HCT116 (cell line): ENCODE measurements at places on chromosomes 7 and 10. TPM values are rescaled to one million over a fixed set of nuclear protein-coding genes. Genes with fewer than 3 reads are reported as not detected.

Gene FAM25C
- total RNA-seq: not detected

GRCh38 chr7:123660514-123661354 is 5.1 kb downstream of the LMOD2 start:
- H3K27ac ChIP-seq: no peak overlapping the region
- no peaks in the 10 kb centered on the region for H3K4me1 ChIP-seq
- DNase-seq: no peak

DNA sequence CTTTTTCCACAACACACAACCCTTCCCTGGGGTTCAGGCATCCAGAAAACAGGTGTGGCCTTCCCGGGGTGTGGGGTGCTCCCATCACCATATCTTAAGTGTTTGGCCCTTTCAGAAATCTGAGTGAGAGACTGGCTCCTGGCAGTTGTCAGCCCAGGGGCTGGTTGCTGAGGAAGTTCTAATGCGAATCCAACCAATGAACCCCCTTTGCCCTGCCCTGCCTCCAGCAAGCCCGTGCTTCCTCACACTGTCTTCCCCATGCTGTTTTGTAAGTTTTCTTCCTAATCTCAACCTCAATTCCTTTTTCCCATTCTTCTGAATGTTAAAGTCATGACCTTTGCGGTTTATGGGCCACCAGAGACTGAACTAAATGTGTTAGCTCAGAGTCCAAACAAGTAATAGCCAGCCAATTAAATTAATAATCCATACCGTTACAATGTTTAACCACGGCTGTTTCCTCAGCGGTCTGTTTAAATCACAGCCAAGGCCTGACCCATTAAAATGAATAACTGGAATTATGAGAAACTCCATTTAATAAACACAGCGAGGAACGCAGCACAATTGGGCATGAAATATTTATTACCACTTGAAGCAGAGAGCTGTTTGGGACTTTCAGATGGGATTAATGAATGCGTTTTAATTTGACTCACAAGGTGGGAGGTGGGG is 90.9 kb upstream of the TCF7L2 start:
- H3K27me3 ChIP-seq: no peaks in the 10 kb centered on the region
- H3K27ac ChIP-seq: no peak overlapping the region
- H3K4me1 ChIP-seq: no peaks in the 10 kb centered on the region
- H3K36me3 ChIP-seq: no peaks in the 10 kb centered on the region
- no peak for DNase-seq
- H3K4me3 ChIP-seq: no peak overlapping the region

Gene WEE2
- not detected for total RNA-seq

DNA sequence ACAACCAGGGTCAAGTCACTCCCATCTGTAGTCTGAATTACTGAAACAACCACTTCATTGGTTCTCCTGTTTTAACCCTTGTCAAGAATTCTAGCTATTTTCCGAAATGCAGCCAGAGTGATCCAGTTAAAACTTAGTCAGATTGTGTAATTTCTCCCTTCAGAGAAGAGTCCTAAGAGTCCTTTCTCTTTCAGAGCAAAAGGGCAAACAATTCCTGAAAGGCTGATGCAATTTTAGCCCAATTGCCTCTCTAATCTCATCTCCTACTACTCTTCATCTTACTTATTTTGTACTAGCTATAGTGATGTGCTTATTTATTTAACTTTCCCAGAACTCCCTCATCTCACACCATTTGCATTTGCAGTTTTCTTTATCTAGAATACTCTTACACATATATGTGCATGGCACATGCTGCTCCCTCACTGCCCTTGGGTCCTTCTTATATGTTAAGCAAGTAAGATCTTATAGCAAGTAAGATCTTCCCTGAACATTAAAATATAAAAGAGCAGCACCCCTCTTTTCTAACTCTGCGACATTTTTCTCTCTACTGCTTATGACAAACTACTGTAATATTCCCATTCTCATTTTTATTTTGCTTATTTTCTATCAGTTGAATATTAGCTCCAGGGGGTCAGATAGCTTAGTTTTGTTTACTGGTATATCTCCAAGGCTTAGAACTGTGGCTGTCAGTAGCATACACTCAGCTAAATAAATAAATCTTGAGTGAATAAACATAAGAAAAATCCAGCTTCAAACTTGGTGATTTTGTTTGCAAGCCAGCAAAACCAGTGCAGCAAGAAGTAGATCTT is 44.6 kb downstream of the HGF start:
- H3K4me1 ChIP-seq: no peaks in the 10 kb centered on the region
- no peak overlapping the region for H3K4me3 ChIP-seq
- no peak overlapping the region for H3K27ac ChIP-seq
- no peaks in the 10 kb centered on the region for H3K27me3 ChIP-seq
- DNase-seq: no peak

GRCh38 chr10:132021504-132022143 is 39.9 kb upstream of the BNIP3 start:
- H3K4me3 ChIP-seq: no peak overlapping the region
- peaks cover 9% of the 10 kb centered on the region; the same call in 1 of the 2 replicates for H3K4me1 ChIP-seq
- no peak for DNase-seq
- H3K27me3 ChIP-seq: no peaks in the 10 kb centered on the region

Gene CDHR3
- total RNA-seq: 5.5 TPM

Gene PRTFDC1
- total RNA-seq: not detected

Gene CHST15
- total RNA-seq: 47.2 TPM

Gene PRR15
- total RNA-seq: 2.9 TPM

DNA sequence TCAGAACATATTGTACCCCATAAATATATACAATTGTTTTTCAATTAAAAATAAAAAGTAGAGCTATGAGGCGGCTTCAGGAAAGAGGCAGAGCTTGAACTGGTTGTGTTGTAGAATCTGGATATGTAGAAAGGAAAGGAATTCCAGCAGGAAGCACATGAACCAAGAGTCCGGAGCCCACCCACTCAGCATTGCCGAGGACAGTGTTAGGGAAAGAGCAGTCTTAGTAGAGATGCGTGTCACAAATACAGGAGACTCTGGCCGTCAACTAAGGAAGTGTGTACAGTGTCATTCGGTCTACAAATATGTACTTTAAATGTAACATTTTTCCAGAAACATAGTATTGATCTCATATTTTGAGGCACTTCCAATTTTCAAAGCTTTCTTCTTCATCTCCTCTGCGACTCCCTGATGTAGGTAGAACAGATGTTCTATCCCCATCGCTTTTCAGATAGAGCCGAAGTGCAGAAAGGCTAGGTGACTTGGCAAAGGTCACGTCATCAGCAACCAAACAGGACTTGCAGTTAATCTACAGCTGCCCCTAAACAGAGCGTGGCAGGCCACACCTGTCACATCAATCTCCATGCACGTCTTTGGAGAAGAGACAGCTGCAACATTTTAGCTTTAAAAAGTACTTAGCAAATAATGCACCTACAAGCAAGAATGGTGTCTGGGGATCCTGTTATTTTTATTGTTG is 25.3 kb upstream of the GJD4 start:
- H3K4me1 ChIP-seq: no peaks in the 10 kb centered on the region
- no peaks in the 10 kb centered on the region for H3K36me3 ChIP-seq
- H3K27me3 ChIP-seq: no peaks in the 10 kb centered on the region

DNA sequence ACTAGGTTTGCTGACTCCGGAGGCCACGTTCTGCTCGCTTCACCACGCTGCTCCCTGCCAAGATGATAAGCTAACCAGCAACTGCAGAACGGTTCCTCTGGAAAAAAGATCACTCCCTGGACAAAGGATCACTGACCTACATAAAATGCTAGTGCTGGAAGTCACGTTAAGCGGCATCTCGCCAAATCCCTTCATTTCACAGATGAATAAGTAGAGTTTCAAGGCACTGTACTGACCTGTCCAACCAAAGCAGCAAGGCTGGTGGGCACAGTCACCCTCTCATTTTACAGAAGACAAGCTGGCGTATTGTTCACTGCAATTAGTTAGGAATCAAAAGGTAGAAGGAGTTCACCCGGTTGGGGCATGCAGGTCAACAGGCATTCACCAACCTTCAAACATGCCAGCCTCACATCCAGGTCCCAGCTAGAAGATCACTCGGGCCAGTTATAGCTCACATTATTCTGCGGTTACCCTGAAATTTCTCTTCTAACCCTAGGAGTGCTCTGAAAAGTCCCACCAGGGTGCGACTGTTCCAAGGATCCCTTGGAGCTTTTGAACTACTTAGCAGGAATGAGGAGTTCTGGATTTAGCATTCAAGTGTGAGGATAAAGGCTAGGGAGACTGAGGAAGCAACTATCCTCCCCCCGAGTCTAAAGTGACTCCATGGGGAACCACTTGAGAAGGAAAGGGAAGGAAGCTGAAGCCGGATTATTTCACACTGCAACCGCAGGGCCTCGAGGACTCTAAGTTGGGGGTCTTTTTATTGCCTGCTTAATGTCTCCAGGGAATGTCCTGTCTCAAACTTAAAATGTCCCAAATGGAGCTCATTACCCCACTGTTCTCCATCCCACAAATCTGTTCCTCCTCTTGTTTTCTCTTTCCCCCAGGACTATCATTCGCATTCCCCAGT is 32.8 kb downstream of the HIPK2 start:
- H3K4me3 ChIP-seq: no peak overlapping the region
- no peak for DNase-seq
- no peak overlapping the region for H3K27ac ChIP-seq
- no peaks in the 10 kb centered on the region for H3K27me3 ChIP-seq

DNA sequence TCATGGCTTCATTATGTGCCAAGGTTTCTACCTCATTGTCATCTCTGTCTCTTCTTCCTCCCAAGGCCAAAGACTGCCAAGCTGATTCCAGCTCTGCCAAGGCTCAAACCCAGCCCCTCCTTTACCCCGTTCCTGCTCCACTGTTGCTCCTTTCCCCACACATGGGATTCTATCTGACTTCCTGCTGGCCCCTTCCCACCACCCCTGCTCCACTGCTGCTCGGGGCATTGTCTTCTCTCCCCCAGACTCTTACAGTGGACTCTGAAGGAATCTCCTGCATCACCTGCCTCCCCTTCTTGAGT is 86.3 kb downstream of the COBL start:
- no peak overlapping the region for H3K27ac ChIP-seq
- H3K4me3 ChIP-seq: no peak overlapping the region
- DNase-seq: no peak
- H3K4me1 ChIP-seq: peaks cover 32% of the 10 kb centered on the region

GRCh38 chr7:22669692-22670421 is 57.1 kb upstream of the IL6 start:
- no peaks in the 10 kb centered on the region for H3K36me3 ChIP-seq
- DNase-seq: no peak
- H3K4me1 ChIP-seq: no peaks in the 10 kb centered on the region; the same call in 1 of the 2 replicates
- no peak overlapping the region for H3K27ac ChIP-seq

DNA sequence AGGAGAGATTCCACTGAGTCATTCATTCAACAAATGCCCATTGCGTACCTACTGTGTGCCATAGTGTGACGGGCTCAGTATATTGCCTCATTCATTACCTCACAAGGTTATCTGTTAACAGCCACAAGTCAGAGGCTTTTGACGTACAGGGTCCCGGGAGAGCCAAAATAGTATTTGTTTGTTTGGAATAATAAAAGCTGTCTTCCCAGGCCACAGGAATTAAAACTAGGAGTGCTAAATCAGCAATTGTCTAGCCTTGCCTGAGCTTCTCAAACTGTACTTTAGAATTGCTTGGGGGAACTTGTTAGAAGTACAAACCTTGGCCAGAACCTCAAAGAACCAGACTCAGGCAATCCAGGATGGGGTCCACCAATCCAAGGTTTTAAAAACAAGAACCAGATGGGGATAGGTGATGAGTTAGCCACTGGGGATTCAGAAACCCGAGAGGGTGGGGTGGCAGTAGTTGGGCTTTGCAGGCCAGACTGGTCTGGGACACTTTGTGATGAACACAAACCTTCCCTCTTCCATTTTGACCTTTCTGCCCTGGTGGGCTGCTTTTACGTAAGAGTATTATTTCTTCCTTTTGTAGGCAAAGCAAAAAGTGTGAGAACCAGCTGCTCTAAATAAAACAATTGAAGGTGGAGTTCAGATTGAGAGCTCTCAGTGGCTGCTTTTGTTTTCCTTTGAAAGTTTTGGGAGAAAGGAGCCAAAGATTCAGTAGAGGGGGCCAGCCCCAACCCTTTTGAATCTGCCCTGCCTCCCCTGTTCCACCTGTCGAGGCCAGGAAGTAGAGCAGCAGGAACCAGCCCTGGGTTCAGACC is 113.0 kb upstream of the ANLN start:
- no peak overlapping the region for H3K4me3 ChIP-seq
- H3K36me3 ChIP-seq: no peaks in the 10 kb centered on the region

Gene AKR1C8
- not detected for total RNA-seq

GRCh38 chr10:50216894-50217293 is 34.4 kb downstream of the ASAH2 start:
- no peak overlapping the region for H3K4me3 ChIP-seq
- H3K27me3 ChIP-seq: no peaks in the 10 kb centered on the region
- no peak overlapping the region for H3K27ac ChIP-seq

Gene FKBP6
- not detected for total RNA-seq

Gene ANXA8L1
- not detected for total RNA-seq

DNA sequence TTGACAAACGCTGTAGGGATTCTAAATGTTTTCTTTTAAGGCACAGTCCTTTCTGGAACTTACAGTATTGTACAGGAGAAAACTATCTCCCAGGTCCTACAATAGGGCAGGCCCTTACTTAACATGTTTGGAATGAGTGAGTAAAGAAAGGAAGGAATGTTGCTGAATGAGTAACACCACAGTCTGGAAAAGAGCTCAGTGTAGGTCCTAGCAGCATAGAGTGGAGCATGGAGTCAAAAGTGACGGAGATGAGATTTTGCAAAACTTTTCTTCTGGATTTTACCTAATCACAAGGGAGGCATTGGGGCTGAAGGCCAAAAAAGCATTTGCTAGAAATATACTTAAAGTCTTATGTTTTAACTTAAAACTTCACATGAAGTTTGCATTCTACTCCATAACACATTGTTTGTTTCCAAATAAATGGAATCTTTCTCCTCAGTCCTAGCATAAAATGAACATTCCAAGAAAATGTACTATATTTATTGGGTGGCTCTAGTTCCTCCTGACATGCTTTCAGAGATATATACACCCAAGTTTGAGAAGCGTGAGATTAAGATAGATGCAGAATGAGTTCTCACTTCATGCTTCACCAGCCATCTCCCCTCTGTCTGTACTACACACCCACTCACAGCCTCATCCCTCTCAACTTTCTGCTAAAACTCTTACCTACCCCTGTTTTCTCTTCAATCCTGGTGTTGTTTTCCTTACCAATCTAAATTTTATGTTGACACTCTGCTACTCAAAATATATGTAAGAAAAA is 20.2 kb upstream of the ADD3 start:
- no peaks in the 10 kb centered on the region for H3K4me1 ChIP-seq
- H3K27ac ChIP-seq: no peak overlapping the region
- no peak for DNase-seq
- H3K36me3 ChIP-seq: no peaks in the 10 kb centered on the region

Gene PLPP4
- total RNA-seq: not detected
